ENCODE measurements at places on chromosomes 1 and 21. TPM values are rescaled to one million over a fixed set of nuclear protein-coding genes. Genes with fewer than 3 reads are reported as not detected.

MPZ gene
- total RNA-seq, result 2.1 TPM

ATP1A2 gene
- total RNA-seq, result not detected

CA6 gene
- total RNA-seq, result not detected

NPHS2 gene
- total RNA-seq, result not detected

GLIS1 gene
- total RNA-seq, result not detected

AKR7A2 gene
- 108 TPM for total RNA-seq

LY9 gene
- total RNA-seq, result not detected

SLFNL1 gene
- 0.07 TPM for total RNA-seq

LCE1B gene
- total RNA-seq, result not detected

HNRNPU gene
- 304 TPM for total RNA-seq

C2CD4D gene
- total RNA-seq, result not detected

RPTN gene
- not detected for total RNA-seq

LAPTM5 gene
- total RNA-seq, result 55.9 TPM

ZNF648 gene
- total RNA-seq, result not detected
